OCI-M1 (cell line): ENCODE measurements at places on chromosomes 3 and 15.

- DNase-seq: no peak
Measured at GRCh38 chr15:77329202-77329601, 90.7 kb downstream of the PEAK1 start.

GRCh38 chr15:93087825-93088199 is 1.2 kb downstream of the RGMA start:
- peak; percentile 64 for DNase-seq

GRCh38 chr3:7700977-7701376 is 800.6 kb upstream of the LMCD1 start:
- no peak for DNase-seq

- no peak for DNase-seq
Measured at GRCh38 chr3:165188452-165188851, 7.7 kb downstream of the SLITRK3 start.

DNA sequence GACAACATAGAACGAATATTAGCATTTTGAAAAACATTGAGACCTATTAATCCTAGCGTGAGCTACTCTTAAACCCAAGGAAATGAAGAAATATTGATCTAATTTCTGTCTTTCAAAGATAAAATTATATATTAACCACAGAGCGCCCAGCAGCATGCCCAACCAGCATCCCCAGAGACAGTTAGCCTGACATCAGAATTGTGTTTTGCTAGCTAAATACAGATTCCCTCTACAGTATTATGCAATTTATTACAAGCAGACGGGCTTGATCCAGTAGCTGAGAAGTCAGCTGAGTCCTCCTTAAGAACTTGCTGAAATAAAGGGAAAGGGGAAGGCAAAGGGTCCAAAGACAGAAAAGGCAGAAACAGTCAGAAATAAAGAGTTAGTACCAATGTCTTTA is 7.2 kb upstream of the TUSC7 start:
- DNase-seq: no peak

DNA sequence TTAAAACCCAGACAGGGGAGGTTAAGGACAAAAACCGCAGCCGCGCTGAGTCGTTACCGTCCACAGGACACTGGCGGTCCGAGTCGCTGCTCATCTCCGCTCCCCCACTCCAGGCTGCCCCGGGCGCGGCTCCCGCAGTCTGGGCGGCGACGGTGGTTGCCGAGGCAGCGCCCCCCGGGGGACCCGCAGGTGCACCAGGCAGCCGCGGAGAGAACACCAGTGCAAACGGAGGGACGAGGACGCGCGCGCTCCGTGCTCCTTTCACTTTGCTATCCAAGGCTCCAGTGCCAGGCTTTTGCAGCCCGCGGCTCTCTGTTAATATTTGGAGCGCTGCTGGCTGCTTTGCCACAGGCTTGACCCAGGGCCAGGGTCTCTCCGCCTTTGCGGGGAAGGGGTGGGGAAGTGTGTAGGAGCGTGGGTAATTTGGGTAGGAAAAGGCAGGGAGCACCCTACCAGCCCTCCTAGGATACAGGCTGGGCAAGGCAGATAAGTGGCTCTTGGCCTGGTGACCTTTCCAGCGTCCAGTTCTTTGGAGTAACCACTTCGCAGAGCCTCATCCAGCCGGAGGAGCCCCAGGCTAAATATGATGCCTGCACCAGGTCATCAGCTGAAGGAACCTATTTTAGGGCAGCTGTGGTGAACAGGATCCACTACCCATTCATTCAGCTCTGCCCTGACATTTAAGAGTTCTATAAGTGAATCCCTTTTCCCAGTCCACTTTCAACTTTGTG is at the start of gene GADL1:
Gene GADL1, minus strand, starts transcription at position 141 of the 731 bp plus-strand sequence. Its CDS starts 47 bp downstream, at position 94.
- DNase-seq: no peak

- DNase-seq: no peak
Measured at GRCh38 chr15:97688177-97688576, 272.3 kb upstream of the ARRDC4 start.

- peak; percentile 57 for DNase-seq
Measured at GRCh38 chr3:71069797-71070196, 513.7 kb downstream of the FOXP1 start.

GRCh38 chr3:73674280-73674679 is 49.5 kb upstream of the PDZRN3 start:
- no peak for DNase-seq

- DNase-seq: no peak
Measured at GRCh38 chr15:75594276-75594675, 15.2 kb upstream of the PTPN9 start.

GRCh38 chr15:95018888-95019545 is 787.7 kb downstream of the MCTP2 start:
- peak; percentile 25 for DNase-seq

DNA sequence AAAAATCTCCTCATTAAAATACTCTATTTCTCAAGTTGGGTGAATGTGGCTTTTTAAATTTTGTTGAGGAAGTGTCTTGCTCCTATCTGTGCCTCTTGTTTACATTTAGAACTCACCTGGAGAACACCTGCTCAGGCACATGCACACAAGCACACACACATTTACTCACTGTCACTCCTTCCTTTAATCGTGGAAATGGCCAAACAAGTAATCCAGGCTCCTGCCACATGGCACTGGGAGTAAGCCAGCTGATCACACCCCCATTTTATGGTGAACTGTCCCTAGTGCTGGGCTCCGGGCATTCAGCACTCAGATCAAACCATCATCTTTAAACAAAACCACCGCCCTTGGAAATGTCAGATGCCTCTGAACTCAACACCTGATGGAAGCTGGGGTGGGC is 204.7 kb upstream of the BHLHE40 start:
- no peak for DNase-seq

DNA sequence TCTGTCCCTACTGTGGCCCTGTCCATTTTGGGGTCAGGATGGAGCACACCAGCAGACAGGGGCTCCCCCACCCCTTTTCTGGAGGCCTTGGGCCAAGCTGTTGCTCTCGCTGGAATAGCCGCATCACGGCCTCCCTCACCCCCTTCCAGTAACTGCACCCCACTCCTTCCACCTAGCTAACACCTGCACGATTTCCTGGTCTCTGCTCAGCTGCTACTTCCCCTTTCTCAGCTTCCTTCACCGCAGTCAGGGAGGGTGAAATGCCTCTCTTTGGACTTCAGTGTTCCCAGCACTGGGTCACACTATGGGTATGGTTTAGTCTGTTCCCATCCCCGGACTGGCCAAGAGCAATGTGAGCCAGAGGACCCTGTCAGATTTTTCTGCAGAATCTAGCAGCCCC is 400.2 kb downstream of the MCTP2 start:
- DNase-seq: no peak

GRCh38 chr3:171092467-171092911 is 66.0 kb upstream of the SLC2A2 start:
- no peak for DNase-seq

DNA sequence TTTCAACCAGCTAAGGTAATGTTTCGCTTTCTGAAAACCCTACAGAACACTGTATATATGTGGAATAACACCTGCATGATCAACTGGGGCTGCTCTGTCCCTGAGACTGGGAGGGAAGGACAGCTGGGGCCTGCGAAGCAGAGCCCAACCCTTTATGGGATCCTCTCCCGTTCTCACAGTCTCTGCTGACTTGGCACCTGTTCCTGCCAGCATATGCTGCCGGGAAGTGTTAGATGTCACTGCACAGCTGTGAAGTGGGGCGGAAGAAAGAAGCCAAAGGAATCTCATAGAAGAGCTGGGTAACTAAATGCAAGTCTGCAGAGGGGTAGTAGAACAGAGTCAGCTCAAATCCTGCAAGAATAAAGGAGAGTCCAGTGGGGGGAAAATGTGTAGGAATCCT is 29.6 kb downstream of the LRRC3B start:
- DNase-seq: no peak

DNA sequence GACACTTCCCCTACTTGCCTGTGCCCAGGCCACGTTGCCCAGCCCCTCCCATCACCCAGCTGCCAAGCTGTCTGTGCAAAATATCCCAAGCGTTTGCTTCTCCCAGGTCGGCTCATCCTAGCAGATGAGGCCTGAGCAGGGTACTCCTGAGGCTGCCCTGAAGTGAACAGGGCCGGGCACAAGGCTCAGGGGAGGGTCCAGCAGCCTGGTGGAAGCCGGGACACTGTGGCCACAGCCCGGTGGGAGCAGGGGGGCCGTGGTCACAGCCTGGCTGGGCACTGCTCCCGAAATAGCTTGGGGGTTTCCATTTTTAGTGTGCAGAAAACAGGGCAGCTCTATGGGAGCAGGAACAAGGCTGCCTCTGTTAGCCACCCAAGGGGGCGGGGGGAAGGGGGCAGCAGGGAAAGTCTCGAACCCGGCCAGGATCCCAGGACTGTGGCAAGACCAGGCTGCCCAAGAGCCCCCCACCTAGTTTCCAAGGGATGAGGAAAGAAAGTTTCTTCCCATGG is 3.4 kb downstream of the PLXNB1 start:
- no peak for DNase-seq

DNA sequence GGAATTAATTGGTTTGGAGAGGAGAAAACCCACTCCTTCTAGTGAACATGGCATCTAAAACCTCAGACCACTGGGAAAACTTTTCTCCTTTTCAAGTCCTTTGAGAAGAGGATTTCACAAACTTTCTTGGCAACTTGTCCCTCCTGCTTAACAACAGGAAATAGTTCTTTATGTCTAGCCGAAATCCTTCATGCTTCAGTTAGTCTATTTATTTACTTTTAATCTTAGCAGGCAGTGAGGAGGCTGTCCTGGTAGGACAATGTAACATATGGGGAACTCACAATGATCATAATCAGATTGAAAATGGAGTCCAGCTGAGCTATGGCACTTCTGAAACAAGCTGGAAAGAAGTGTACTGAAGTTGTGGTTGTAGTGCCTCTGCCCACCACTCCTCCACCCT is 50.6 kb downstream of the KY start:
- DNase-seq: no peak

GRCh38 chr3:31495971-31496665 is 36.6 kb upstream of the STT3B start:
- DNase-seq: no peak

DNA sequence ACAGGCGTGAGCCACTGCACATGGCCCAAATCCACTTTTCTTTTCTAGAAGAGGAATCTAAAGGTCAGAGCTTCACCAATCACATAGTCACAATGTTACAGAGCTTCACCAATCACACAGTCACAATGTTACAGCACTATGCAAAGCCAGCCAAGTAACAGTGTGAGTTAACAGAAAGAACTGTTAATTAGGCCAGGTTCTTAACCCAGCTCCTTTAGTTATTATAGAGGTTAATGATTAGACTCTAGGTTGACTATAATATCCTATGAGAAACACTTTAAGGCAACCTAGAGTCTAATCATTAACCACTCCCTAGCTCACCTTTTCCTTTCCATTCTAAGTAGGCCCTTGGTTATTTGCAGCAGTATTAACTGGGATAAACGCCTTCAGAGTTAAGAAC is 54.0 kb downstream of the TASOR start:
- no peak for DNase-seq

- no peak for DNase-seq
Measured at GRCh38 chr15:75431270-75431669, 20.2 kb downstream of the SIN3A start.

DNA sequence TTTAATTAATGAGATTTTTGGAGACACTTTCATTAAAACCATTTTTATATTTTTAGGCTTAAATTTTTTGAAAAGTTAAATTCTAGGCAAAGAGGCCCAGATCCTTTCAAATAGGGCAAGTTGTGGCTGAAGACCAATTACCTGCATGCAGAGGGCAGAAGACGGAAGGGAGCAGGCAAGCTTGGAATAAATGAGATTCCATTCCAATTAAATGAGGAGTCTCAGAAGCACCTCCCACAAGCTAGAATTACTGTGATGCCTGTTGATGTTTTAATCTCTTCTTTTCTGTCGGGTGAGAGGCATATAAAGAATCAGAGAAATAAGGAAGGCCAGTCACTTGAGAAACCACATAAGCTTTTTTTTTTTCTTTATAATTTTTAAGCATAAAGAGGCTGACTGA is 46.8 kb downstream of the KBTBD8 start:
- DNase-seq: no peak

- no peak for DNase-seq
Measured at GRCh38 chr3:170107941-170108340, 70.1 kb downstream of the GPR160 start.

- DNase-seq: no peak
Measured at GRCh38 chr15:67940324-67940719, 100.5 kb upstream of the RNU6-1 start.

DNA sequence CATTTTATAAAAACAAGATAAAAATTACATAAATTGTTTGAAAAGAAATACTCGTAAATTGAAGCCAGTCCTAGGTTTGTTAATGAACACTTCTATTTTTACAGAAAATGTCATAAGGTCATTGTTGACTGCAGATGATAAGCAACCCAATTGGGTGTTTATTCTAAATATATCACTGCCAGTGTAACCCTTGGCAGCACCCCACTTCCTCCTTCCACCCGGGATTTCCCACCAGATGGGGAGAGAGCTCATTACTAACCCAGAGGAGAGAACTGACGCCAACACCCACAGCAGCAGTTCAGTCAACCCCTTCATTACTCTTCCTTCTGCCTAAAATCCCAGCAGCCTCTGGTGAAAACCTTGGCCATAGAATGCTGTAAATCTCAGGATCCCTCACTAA is 307.6 kb downstream of the GAP43 start:
- peak; percentile 7 for DNase-seq

GRCh38 chr15:51878446-51879386 is 49.3 kb downstream of the TMOD3 start:
- DNase-seq: peak; percentile 84

- peak; percentile 64 for DNase-seq
Measured at GRCh38 chr3:129313665-129314385, 35.2 kb downstream of the HMCES start.

DNA sequence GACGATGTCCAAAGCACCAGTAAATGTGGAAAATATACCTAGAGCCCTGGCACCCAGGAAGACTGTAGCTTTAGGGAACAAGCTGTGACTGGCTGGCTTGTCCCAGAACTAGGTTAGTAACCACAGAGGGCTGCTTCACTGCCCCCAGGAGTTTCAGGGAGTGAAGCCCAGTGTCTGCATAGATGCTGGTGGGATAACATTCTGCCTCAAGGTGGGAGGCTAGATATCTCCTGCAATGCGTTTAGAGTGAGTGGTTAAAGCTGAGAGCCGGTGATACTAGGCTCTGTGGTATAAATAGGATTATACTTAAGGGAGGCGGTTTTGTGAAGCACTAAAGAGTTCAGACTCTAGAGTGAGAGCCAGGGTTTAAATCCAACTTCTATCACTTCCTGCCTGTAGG is 11.7 kb upstream of the CP start:
- peak; percentile 83 for DNase-seq

DNA sequence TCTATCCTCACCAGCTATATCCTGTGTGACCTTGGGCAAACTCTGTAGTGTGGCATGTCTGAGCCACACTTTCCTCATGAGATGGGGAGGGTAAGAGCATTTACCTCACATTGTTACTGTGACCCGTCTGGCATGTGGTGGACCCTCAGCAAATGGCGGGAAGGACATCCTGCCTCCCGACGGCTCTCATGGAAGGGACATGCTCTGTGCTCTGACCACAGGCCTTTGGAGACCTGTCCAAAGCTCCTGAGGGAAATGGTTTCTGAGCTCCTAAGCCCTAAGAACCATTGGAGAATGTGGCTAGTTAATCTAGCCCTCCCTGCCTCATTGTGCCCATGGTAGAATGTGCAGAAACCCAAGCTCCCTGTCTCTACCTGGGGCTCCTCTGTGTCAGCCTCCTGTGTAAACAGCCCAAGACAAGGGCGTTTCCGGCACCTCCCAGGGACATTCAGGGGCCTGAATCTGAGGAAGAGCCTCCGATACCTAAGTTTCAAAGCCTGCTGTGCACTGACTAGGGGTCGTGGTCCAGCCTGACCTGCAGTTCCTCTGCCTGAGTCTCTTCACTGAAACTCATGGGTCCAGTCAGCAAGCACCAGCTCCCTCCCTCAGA is 29.0 kb downstream of the XYLB start:
- DNase-seq: no peak

- no peak for DNase-seq
Measured at GRCh38 chr15:86383611-86384010, 303.9 kb downstream of the AGBL1 start.
